ENCODE measurements at places on chromosomes 16 and 17.

DNA sequence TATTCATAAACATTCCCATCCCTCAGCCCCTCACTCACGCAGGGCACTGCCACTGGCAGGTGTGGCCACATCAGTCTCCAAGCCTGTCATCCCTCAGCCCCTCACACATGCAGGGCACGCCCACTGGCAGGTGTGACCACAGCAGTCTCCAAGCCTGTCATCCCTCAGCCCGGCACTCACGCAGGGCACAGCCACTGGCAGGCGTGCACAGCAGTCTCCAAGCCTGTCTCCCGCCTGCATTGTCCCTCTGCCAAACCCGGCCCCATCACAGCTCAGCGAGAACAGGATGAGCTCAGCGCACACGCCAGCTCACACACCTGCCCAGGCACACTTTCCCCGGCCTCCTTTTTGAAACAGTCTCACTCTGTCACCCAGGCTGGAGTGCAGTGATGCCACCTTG, 11.4 kb upstream of the KREMEN2 start:
- DNase-seq: no peak

DNA sequence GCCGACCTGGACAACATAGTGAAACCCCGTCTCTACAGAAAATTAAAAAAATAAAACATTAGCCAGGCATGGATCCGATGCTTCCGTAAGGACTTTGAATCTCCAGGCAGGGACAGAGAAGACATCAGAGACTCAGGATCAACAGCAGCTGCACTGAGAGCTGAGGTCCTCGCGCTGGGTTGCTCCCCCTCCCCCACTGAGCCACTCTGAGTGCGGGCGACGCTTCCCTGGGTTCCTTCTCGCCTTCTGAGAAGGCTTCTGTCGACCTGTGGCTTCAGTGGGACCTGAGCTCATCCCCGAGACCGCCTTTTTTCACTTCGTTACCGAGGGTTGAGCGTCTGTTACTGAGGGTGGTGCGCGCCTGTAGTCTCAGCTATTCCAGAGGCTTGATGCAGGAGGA, 20.4 kb downstream of the ACTG1 start:
- DNase-seq: no peak

DNA sequence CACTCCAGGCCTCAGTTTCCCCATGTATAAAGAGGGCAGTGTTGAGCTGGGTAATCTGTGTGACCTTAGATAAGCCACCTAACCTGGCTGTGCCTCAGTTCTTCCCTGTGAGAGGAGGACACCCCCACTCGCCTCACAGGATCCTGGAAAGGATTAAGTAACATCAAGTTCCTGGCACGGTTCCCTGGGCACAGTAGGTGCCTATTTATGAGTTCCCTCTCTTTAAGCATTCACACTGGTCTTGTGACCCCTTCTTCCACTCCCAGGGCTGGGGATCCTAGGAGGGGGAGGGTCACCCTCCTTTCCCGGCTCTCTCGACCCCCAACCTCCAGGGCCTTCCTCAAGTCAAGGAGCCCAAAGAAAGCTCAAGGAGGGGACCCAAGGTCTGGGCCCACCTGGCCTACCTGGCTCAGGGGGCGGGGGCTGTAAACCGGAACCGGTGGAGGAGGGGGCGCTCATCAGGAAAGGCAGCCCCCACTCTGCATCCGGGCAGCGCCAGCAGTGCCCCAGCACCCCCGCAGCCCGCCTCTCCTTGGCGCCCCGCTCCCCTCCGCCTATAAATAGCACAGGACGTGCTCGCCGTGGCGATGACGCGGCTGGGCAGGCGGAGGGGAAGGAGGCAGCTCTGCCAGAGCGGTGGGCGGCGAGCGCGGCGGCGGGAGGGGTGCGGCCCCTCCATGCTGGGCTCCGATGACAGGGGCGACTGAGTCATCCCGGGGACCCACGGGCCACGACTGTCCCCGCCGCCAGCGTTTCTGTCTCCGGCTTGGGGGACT, 9.4 kb downstream of the RPL19 start:
- peak; percentile 53 for DNase-seq

DNA sequence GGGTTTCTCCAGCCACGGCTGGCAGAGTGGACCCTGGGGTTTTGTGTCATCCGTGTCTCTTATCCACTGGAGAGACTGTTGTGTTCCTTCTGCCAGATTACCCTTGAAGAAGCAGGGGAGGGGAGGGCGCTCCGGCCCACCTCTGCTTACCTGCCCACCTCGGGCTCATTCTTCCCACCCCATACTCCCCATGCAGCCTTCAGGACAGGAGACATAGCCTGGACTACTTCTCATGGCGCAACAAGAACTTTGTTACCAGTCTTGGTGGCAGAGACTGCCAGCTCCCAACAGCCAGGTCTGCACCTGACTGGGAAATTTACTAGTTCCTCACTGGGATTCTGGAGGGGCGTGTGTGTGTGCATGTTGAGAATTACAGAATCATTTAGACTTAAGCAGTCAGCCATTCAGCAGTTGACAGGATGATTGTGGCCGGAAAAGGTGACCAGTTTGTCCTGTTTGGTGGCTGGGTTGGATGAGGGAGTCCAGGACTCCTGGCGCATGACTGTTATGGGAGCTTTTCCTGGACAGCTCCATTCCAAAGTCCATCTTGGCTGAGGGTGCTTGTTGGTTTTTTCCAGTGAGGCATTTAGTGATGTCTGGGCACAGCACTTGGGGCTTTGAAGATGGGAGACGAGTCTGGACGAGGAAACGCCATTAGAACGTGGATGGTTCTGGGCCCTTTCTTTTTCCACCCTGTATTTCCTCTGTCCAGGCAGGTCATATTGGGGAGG, 8.7 kb downstream of the GSE1 start:
- DNase-seq: no peak

DNA sequence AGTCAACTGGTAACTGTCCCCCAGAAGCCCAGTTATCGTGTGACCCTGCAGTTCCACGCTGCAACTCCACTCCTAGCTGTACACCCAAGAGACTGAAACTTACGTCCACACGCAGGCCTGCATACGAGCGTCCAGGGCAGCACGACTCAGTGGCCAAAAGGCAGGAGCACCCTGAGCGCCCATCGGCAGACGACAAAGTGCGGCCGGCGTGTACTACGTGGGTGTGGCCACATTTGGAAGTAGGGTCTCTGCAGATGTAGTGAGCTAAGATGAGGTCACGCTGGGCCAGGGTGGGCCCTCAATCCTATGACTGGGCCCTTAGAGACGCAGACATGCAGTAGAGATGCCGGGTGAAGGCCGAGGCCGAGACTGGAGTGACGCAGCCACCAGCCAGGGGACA, 13.5 kb downstream of the GALNS start:
- no peak for DNase-seq

- DNase-seq: no peak
Measured at GRCh38 chr16:22262460-22262859, 34.7 kb upstream of the POLR3E start.

DNA sequence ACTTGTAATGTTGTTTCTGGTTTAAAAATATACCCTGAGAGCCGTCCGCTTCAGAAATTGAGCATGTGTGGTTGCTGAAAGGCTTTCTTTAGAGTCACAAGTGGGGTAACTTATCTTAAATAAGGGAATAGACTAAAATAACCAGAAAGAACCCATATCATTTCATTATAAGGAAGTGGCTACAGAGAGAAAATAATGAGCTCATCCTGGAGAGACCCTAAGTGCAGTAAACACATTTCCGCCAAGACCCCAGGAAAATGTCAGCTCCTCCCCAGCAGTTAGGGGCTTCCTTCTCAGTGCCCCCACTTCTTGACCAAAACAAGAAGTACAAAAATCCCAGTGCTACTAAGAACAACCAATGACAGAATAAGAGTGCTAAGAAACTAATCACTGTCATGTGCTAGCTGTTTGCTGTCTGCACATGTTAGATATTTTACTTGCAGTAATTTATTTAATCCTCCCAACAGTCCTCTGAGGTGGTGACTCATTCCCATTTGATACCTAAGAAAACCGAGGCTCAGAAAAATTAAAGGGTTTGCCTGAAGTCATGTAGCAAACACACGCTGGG, 83.5 kb downstream of the CDYL2 start:
- no peak for DNase-seq

DNA sequence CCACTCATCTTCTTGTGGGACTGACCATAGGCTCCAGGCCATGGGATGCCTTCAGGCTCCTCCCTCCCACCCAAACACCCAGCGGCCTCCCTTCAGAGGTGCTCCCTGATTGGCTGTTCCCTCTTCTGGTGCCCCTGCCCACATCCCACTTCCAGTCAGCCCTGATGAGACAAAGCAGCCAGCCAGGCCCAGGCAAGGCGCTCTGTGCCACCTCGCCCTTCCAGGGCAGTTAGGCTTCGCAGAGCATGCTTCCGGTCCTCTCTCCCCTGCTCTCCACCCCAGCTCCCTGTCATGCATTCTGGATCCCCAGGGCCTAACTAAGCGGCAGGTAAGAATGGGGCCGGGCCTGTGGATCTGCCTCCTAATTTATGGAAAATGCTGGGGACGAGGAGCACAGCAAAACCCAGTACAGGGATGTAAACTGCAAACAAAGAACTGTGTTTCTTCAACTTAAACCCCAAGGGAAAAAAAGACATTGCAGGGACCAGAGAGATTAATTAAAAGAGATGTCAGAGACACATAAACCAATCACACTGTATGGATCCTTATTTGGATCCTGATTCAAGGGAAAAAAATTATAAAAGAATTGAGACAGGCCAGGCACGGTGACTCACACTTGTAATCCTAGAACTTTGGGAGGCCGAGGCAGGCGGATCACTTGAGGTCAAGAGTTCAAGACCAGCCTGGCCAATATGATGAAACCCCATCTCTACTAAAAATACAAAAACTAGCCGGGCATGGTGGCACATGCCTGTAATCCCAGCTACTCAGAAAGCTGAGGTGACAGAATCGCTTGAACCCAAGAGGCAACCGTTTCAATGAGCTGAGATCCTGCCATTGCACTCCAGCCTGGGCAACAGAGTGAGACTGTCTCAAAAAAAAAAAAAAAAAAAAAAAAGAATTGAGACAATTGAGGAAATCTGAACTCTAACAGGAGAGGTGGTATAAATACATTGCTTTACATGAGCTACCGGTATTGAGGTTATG, 26.0 kb downstream of the ZDHHC7 start:
- DNase-seq: no peak

GRCh38 chr17:68255731-68256538, 8.1 kb downstream of the AMZ2 start:
- DNase-seq: no peak

DNA sequence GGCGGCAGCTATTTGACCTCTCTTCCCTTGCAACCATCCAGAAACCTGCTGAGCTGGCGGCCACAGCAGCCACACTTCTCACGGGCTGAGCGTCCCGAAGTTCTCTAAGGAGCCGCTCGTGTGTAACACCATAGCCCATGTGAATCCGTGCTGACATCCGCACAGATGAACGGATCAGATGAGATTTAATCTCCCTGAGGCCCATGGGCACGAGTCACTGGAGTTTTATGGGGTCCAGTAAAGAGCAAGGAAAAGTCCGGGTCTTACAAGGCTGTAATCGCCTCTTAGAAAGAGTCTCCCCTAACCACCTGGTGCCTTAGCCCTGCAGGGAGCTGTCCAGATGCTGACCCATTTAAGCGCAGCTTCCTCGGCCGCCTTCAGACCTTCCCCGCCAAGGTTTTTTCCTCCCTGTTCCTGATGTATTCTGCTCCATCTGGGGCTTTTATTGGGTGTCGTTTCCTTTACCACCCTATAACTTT, 5.5 kb upstream of the CACNG5 start:
- no peak for DNase-seq

DNA sequence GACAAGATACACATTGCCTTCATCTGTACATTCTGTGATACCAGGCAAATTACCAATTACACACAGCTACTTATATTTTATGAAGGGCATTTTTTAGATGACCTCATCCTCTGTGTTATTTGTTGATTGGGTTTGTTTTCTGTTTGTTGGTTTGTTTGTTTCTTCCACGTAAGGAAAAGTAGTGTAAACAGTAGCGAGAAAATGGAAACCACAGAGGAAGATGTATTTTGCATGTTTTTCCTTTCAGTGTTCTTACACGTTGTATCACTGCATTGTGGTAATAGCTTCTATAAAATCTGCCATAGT, 12.9 kb downstream of the C17orf58 start:
- DNase-seq: no peak

GRCh38 chr17:49946964-49947584, 21.9 kb upstream of the DLX4 start:
- no peak for DNase-seq

GRCh38 chr17:45320349-45320930, 3.6 kb upstream of the MAP3K14 start:
- no peak for DNase-seq

DNA sequence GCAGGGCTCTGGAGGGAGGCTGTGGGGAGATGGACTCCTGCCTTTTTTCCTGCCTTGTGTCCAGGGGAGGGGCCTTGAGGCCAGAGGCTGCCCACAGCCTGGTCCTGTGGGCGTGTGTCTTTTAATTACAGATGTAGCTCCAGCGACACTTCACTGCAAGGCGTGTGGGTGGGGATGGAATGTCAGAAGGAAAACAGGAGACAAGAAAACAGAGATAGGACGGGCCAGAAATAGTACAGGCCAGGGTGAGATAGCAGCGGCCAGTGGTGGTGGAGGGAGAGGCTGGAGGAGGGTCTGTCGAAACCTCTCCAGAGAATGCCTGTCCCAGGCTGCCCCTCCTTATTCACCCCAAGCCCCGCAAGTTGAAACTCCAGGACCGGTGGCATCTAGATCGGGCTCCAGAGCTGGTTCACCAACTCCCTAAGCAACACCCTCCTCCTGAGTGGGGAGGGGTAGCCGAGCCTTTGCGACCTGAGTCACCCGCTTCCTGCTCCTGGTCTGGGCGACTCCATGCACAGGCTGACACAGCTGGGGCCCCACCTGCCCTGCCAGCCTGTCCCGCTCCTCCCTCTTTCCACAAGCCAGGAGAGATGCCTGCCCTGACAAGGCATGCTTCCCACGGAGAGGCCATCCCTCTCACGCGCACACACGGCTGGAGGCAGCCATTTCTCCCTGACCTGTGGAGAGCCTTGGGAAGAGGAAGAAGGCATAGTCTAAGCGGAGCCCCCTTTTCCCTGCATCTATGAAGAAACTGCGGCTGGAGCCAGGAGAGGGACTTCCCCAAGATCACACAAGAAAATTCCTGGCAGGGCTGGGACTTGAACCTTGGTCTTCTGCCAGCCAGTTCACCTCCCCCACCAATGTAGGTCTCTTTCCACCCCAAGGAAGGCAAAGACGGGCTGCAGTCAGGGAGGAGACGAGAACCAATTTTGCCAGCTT, 6.6 kb upstream of the JUP start:
- no peak for DNase-seq

DNA sequence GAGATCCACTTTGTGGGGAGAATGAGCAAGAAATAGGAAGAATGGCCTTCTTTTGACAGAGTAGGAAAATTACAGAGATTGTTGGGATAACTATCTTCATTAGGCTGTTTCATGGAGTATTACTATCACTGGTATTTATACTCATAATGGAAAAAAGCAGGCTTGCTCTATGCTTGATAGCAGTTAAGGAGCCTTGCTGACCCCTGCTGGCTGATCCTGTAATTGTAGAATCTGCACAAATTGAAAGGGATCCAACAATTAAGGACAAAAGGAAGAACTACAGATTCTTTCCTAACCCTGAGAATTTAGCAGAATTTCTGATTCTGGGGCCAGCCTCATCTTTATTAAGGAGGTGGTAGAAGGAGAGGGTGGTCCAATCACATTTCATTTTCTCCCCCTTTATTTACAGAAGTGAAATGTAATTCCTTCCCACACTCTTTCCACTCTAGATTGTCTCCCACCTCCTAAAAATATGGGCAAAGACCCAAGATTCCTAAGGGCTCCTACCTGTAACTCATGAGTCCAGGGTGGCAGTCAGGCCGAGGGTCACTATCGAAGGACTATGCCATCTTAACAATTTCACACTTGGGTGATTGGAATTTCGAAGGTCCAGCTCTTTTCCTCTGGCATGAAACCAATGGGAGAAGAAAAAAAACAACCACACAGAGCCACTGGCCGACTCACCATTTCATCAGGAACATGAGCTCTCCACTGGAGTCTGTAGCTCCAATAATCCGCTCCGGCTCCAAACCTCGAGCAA, 26.3 kb downstream of the NFE2L1 start:
- DNase-seq: peak; percentile 84

GRCh38 chr16:27222249-27223225, 19.2 kb downstream of the KDM8 start:
- DNase-seq: no peak

Measured in T-cell (primary cell).